ENCODE measurements at places on chromosomes 5 and 9.

DNA sequence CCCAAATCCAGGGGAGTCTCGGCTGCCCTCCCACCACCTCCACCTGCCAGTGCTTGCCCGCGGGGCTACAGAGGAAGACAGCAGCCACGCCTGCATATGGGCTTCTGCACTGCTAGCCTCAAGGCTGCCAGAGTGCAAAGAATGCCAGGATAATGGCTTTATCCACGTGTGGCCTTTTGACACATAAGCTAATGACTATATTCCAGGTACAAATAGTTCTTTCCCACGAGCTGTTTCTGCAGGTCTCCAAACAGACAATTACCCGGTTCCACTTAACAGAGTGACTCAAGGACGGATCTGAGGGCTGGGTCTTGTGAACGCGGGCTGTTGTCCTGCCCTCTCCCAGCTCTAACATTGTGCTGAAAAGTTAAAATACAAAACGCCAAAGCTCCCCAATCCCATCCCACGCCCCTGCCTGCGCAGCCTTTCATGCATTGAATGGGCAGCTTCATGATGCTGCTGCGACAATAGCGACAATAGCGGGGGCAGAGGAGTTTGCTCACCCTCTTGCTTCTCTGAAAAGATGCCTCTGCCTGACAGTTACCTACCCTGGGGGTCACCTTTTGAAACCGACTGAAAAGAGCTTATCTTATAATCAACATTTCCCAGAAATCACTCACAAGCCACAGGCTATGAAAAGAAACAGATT lies 39.1 kb upstream of the MSH3 start:
- DNase-seq, result no peak

DNA sequence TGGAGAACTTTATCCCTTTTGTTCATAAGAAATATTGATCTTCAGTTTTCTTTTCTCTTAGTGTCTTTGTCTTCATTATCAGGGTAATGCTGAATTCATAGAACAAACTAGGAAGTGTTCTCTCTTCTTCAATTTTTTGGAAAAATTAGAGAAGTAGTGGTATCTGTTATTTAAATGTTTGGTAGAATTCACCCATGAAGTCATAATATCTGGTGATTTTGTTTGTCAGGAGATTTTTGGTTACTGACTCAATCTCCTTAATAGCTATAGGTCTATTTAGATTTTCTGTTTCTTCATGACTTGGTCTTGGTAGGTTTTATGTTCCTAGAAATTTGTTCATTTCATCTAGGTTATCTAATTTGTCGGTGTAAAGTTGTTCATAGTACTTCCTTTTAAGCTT lies 45.4 kb upstream of the STARD4 start:
- no peak for DNase-seq

- DNase-seq, result no peak
These were observed 779 bp upstream of the CTNNA1 start for GRCh38 chr5:138752341-138752950.

GRCh38 chr9:38357350-38358114 lies 35.0 kb upstream of the ALDH1B1 start:
- peak; percentile 41 for DNase-seq

GRCh38 chr5:175694371-175695160 lies 36.7 kb downstream of the HRH2 start:
- DNase-seq, result no peak

DNA sequence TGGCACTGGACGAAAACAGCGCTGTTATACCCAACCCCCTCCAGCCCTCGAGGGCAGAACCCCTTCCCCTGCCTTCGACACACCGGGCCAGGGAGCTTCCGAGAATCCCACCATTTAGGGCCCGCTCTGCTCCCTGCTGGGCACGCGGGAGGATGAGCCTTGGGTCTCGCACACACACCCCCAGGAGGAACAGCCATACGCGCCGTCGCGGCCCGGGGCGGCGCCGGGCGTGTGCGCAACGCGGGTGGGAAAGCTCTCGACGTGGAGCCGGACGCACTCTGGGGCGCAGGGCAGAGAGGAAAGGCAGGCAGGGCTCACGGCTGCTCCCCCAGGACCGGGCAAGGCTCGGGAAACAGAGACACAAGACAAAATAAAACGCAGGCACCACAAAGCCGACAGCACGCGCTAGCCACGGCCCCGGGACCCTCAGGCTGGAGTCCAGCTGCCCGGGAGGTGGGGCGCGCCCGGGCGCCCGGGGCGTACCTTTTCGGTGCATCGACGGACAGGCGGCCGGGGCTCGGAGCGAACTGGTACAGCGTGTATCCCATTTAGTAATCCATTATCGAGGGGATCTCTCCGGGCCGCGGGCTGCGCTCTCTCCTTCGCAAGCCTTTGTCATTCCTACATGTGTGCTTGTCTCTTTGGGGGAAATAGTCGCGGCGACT lies 789 bp downstream of the SEMA6A start:
- DNase-seq, result no peak

GRCh38 chr5:4093970-4094369 lies 498.3 kb downstream of the IRX1 start:
- DNase-seq, result no peak
